Activated CD4-positive, alpha-beta T cell treated with anti-CD3 and anti-CD28 coated beads for 36 hours (primary cell): ENCODE measurements at places on chromosomes 1 and 21. TPM values are rescaled to one million over a fixed set of nuclear protein-coding genes. Genes with fewer than 3 reads are reported as not detected.

- no peak overlapping the region for H3K4me3 ChIP-seq
- H3K27me3 ChIP-seq, result no peaks in the 10 kb centered on the region
- DNase-seq, result no peak
- H3K4me1 ChIP-seq, result peaks cover 14% of the 10 kb centered on the region
- peaks cover 5% of the 10 kb centered on the region for H3K36me3 ChIP-seq
Observed at GRCh38 chr1:156062189-156062588, 1.2 kb downstream of the RAB25 start.

- H3K27ac ChIP-seq, result no peak overlapping the region
- no peaks in the 10 kb centered on the region for H3K4me1 ChIP-seq
- peaks cover 3% of the 10 kb centered on the region for H3K27me3 ChIP-seq
- DNase-seq, result no peak
- H3K36me3 ChIP-seq, result no peaks in the 10 kb centered on the region
Observed at GRCh38 chr1:57868239-57868638, 444.4 kb upstream of the DAB1 start.

Gene SELP
- total RNA-seq, result 0.50 TPM

Gene PGLYRP4
- total RNA-seq, result not detected

GRCh38 chr1:6090288-6090687, 44.6 kb downstream of the KCNAB2 start:
- H3K27me3 ChIP-seq, result no peaks in the 10 kb centered on the region
- H3K36me3 ChIP-seq, result peaks cover 26% of the 10 kb centered on the region
- no peak overlapping the region for H3K27ac ChIP-seq
- H3K4me3 ChIP-seq, result no peak overlapping the region
- no peaks in the 10 kb centered on the region for H3K4me1 ChIP-seq

GRCh38 chr1:108034396-108034795, 69.4 kb upstream of the VAV3 start:
- H3K36me3 ChIP-seq, result no peaks in the 10 kb centered on the region
- no peak overlapping the region for H3K27ac ChIP-seq
- H3K4me1 ChIP-seq, result no peaks in the 10 kb centered on the region
- peaks cover 2% of the 10 kb centered on the region for H3K27me3 ChIP-seq
- H3K4me3 ChIP-seq, result no peak overlapping the region
- DNase-seq, result no peak

Gene OPRD1
- total RNA-seq, result not detected

Gene STIL
- 33.9 TPM for total RNA-seq

DNA sequence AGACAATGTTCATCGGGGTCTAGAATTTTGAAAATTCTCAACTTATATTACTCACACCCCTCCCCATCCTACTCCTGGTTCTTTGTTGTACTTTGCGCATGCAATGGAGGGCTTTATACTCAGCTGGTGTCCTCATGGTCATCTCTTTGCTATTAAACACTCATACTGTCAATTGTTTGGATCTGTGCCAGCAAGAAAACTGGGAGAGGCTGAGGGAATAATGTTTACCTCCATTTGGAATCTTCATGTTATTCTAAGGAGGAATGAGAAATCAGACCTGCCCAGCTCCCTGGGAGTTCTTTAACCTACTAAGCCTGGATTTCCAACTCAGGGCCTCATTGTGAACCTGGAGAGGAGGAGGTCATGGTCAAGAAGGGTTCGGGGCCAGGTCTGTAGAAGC, 143.9 kb upstream of the DNAH14 start:
- H3K27me3 ChIP-seq, result no peaks in the 10 kb centered on the region
- no peaks in the 10 kb centered on the region for H3K36me3 ChIP-seq
- DNase-seq, result no peak
- H3K27ac ChIP-seq, result no peak overlapping the region
- peaks cover 19% of the 10 kb centered on the region for H3K4me1 ChIP-seq
- H3K4me3 ChIP-seq, result no peak overlapping the region

DNA sequence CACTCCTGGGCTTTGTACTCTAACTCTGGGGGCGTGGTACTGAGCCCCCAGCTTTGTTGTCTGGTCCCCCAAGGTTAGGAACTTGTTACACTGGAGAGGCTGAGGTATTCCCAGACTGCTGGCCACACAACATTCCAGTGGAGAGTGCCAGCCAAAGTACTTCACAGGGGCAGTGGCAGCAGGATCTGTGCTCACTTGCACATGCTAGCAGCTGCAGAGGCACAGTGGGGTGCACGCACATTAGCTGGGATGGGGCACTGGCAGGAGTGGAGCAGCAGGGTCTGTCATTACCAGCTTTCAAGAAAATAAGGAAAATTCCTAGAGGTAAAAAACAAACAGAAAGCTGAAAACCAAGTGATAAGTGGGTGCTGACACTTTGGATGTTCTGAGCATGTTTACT, 31.0 kb downstream of the ZNF691 start:
- no peaks in the 10 kb centered on the region for H3K27me3 ChIP-seq
- no peak overlapping the region for H3K4me3 ChIP-seq
- H3K4me1 ChIP-seq, result no peaks in the 10 kb centered on the region
- no peaks in the 10 kb centered on the region for H3K36me3 ChIP-seq
- no peak for DNase-seq
- H3K27ac ChIP-seq, result no peak overlapping the region

GRCh38 chr21:38126666-38127303, 130.0 kb upstream of the KCNJ15 start:
- no peak overlapping the region for H3K27ac ChIP-seq
- peaks cover 11% of the 10 kb centered on the region for H3K27me3 ChIP-seq
- H3K4me3 ChIP-seq, result no peak overlapping the region
- H3K4me1 ChIP-seq, result no peaks in the 10 kb centered on the region

GRCh38 chr1:179706339-179706941, 36.7 kb upstream of the FAM163A start:
- H3K4me3 ChIP-seq, result no peak overlapping the region
- H3K36me3 ChIP-seq, result no peaks in the 10 kb centered on the region
- H3K27me3 ChIP-seq, result no peaks in the 10 kb centered on the region
- DNase-seq, result peak; percentile 79

Gene CCDC181
- total RNA-seq, result 0.14 TPM
